Fibroblast of skin of scalp (primary cell): ENCODE measurements at places on chromosomes 12 and 14.

DNA sequence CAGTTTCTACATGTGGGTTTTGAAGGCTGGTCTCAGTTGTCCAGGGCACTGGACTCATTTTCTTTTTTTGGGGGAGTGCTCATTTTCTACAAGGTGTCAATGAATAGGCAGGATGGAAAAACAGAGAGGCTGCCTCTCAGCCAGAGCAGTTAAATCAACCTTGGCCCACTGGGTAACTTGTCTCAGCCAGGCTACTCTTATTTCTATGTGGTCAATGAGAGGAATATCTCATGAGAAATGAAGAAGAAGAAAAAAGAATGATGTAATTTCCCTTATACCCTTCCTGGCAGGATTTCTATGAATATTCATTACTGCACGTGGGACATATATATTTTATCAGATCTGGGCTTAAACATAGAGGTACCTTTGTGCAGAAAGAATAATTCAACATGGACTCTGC, 155.2 kb upstream of the E2F7 start:
- no peak for DNase-seq

DNA sequence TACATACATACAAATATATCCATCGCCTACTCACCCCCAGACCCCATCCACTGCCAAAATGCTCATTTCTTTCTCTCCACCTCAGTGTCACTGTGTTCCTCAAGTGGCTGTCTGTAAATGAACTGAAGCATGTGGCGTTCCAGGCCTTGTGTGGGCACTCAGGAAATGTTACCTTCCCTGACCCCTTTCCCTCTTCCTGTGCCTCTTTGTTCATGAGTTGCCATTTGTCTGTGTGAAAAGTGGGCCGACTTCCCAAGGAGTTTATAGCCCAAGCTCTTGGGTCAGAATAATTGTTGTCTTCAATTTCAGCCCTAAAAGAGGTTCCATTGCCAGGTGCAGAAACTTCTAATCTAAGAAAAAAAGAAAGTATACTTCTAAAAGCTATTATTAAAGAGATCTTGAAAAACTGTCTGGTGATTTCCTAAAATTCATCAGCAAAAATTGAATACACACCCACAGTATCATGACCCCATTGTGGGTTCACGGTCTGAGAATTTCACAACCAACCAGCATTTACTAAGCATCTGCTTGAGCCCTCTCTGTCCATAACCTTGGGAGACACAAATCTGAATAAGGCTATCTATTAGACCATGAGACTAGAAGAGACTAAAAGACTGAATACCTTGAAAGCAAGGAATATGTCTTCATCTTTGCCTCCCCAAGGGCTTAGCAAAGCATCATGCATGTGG, 201.4 kb upstream of the EEA1 start:
- DNase-seq = no peak

- DNase-seq = no peak
These were observed 18.7 kb downstream of the HVCN1 start for GRCh38 chr12:110670161-110670701.

GRCh38 chr12:87518481-87518880, 510.7 kb downstream of the C12orf50 start:
- no peak for DNase-seq

GRCh38 chr12:80472911-80473500, 29.0 kb downstream of the PTPRQ start:
- DNase-seq = peak; percentile 85

GRCh38 chr12:104463368-104463767, 6.6 kb downstream of the CHST11 start:
- no peak for DNase-seq

DNA sequence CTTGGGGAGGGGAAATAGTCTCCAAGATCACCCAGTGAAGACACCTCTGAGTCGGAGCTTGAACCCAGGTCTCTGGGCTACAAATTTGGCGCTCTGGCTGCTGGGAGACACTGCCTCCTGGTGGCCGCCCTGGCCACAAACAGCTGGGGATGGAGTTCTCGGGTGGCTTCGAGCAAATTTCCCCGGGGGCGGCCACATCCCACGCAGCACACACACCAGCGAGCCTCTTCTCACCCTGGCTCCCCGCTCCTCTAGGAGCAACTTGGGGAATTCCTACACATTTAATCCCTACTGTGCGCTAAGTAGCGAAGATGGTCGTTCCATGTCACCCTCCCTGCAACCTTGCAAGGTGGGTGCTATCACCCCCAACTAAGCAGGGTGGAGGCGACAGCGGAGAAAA, 66.2 kb upstream of the BEGAIN start:
- no peak for DNase-seq

DNA sequence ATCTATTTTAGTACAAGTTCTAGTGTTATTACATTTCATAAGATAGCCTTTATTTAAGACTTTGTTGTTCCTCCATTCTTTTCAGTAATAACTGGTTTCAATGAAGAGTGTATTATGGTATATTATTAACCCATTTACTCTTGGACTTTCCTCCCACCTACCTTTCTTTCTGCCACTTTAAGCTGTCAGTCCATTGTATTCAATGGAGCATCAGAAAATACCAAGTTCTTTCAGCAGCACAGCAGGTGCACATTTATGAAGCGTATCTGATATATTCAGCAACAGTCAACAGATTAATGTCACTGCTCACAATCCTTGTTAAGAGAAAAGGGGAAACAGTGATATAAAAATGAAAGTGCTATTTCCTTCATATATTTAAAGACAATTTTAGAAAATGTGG, 660.9 kb downstream of the C12orf50 start:
- no peak for DNase-seq

DNA sequence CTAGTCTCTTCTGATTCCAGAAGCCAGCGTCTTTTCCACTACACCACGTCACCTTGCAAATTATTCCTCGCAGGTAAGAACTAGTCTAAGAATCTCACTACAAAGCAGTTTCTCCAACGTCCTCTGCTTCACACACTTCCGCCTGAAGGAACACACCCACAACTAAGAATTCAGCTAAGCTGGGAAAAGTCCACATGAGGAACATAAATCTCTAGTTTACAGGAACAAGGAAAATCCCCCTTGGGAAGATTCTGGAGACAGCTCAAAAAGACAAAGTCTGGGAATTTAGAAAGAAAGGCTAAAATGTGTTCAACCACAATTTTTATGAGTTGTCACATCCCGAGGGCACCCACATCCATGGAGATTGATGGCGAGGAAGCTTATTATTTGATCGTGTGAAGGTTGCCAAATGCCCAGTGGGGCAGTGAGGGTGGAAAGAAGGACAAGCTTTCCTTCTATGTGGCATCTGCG, 780.2 kb upstream of the TBX3 start:
- DNase-seq = no peak

GRCh38 chr14:24264298-24264697, 1.3 kb upstream of the TGM1 start:
- no peak for DNase-seq

DNA sequence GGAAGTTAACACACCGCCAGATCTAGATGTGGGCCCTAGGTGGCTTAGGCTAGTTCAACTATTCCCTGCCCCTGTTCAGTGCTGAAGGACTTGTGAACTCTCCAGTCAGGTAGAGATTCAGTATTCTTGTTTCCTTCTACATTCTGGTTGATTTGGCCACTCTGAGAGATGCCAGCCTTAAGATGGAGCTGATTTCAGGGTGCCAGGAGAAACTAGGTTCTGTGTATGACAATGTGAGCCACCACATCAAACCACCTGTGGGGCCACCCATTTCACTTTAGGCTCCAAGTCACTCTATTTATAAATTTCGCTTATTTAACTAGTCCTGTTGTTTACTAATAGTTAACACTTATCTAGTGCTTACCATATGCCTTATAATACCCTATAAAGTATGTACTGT, 26.0 kb downstream of the FRMD6 start:
- DNase-seq = no peak

DNA sequence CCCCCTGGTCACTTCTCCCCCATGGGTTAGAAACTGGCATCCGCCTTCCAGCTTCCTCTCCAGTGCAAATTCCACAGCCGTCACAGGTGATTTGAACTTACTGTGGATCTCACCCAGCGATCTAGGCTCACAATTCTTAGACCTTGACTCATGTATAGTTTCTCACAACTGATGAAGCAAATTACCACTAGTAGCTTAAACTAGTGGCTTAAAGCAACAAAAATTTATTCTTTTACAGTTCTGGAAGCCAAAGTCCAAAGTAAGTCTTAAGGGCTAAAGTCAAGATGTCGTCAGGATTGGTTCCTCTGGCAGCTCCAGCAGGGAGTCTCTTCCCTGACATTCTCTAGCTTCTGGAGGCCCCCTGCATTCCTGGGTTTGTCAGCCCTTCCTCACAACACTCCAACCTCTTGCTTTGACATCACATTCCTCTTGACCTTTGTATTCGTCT, 117.4 kb downstream of the KTN1 start:
- peak; percentile 25 for DNase-seq

DNA sequence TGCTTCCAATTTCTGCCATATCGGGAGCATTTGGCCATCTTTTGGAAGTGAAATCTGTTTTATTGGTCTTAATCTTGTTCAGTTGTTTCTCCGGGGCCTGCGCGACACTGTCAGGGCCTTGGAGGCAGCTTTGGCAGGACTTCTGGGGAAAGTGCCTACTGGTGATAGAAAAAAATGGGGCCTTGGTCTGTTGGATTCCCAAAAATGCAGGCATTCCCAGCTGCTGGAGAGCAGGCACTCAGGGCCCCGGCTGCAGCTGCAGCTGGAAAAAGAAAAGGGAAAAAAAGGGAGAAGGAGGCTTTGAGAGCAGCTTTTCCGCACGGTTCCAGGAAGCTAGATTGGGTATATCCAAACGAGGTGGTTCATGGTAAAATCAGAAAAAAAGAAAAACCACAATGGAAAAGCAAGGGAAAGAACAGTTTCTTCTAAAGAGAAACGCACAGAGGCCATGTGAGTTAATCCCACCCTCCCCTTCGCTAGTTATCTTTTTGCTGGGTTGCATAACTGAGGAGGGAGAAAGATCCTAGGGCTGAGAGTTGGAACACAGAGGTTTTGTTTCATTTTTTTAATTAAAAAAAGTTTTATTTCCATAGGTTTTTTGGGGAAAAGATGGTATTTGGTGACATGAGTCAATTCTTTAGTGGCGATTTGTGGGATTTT, 134.7 kb upstream of the RFLNA start:
- DNase-seq = peak; percentile 57

DNA sequence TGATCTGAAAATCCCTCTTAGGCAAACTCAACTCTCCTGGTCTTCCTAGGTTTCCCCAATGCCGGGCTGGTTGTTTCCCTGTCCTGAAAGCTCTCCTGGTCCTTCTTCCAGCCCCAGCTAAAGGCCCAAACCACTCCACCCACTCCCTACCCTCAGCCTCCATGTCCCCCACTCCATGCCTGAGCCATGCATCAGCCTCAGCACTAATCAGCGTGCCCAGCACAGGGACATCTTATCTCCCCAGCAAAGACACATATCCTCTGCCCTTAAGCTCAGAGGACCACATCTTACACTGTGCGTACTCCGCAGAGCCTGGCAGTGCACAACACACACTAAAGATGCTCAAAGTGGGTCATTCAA, 25.9 kb downstream of the ACTN1 start:
- no peak for DNase-seq

GRCh38 chr12:102913453-102914226, 3.4 kb downstream of the PAH start:
- no peak for DNase-seq

DNA sequence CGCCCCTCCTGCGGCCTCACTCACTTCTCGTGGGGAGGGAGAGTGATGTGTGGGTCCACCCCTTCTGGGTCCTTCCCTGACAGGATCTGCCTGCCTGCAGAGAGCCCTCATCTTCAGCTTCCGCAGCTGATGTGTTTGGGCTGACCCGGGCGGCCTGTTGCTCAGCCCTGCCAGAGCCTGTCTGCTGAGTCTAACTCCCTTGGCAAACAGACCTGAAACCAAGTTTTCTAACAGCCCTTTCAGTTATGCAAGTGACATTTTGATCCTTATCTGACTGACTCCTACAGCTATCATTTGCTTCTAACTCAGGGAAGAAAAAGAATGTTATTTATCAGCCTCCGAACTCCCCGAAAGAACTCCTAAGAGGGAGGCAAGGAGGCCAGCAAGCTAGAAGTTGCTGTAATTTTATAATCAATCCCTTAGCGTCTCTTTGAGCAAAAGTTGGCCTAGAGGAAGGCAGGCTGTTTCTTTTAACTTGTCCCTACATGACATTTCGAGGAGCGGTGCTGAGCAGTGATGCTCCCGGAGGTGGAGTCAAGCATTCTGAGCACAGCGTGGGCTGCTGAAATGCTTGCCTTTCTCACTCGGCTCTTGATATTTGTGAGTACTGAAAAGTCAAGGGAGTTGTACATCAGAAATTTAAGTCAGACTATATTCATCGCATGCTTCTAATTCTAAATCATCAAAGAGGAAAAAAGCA, 31.5 kb upstream of the CACNA2D4 start:
- DNase-seq = no peak

DNA sequence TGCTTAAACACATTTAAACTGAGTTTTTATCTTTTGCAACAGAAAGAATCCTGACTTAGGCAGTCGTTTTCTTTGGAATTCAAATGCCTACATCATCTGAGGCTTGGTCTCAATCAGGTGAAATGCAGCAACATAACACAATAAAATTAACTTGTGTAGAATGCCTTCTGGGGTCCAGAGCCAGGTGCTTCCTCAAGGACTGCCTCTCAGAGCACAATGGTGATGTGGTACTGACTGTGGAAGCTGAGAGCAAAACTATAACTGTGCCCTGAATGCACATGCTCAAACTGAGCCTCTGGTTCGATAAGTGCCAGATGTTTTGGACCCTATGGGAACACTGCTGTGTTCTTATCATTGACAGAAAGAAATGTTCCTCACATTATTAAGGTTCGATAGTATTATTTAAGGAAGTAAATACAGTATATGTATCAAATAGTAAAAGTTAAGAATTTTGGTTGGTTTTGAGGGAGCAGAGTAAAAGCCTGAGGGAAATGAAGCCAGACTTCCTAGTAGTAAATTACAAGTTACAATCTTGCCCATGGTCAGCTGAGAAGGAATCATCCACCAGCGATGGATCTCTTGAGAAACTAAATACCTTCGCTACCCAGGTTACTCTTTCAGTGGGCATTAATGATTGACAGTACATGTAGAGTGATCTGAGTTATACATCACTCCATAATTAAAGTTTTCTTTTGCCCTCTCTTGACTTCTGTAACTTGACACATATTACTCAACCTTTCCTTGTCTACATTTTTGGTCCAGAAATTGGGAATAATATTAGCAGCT, 122.9 kb upstream of the ATP2B1 start:
- no peak for DNase-seq

- no peak for DNase-seq
These were observed 42.5 kb downstream of the TPH2 start for GRCh38 chr12:71981149-71981548.

DNA sequence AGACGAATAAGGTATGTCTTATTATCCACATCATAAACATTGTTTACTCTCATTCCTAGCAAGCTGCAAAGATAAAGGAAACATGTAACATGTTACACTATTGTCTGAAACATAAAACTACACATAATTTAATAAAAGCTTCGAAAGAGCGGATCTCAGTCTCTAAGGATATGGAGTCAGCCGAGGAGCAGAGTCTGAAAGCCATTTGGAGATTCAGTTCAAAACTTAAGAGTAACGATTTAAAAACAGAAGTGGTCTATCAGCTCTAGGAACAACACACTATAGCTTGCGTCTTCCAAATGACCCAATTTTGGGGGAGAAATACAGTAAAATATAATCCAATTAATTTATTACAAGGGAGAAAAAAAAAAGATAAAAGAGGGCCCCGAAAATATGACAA, 775 bp downstream of the NEMF start:
- no peak for DNase-seq

- DNase-seq = peak; percentile 23
These were observed 18.3 kb downstream of the ALDH6A1 start for GRCh38 chr14:74065746-74066575.

- DNase-seq = no peak
These were observed 169.7 kb downstream of the MYRFL start for GRCh38 chr12:69994724-69995173.

GRCh38 chr14:66249544-66249943, 236.6 kb upstream of the CCDC196 start:
- DNase-seq = no peak
